ENCODE measurements at places on chromosomes 5 and 9. TPM values are rescaled to one million over a fixed set of nuclear protein-coding genes. Genes with fewer than 3 reads are reported as not detected.

The ALDH7A1 gene
- total RNA-seq: 9.7 TPM

The TNC gene
- total RNA-seq: 126 TPM

The HINT2 gene
- total RNA-seq: 23.0 TPM

The SIT1 gene
- total RNA-seq: 44.9 TPM

The TERT gene
- 0.16 TPM for total RNA-seq

The BRD9 gene
- total RNA-seq: 47.9 TPM

The GRHPR gene
- total RNA-seq: 54.3 TPM

The IL17B gene
- not detected for total RNA-seq

The FOXD4L4 gene
- total RNA-seq: not detected

The GAS1 gene
- 6.9 TPM for total RNA-seq

The PCDHGB2 gene
- total RNA-seq: 3.4 TPM

The MROH2B gene
- not detected for total RNA-seq

The IL33 gene
- total RNA-seq: 14.6 TPM

The LCP2 gene
- total RNA-seq: 272 TPM

The N4BP3 gene
- 6.6 TPM for total RNA-seq

The TRAF2 gene
- total RNA-seq: 29.6 TPM

The PCDHGA3 gene
- total RNA-seq: 0.87 TPM

The SLC2A6 gene
- 20.9 TPM for total RNA-seq

All from spleen (tissue), 13 donors.